ENCODE measurements at places on chromosomes 13 and 19. TPM values are rescaled to one million over a fixed set of nuclear protein-coding genes. Genes with fewer than 3 reads are reported as not detected.
A peak's percentile ranks its signal among the peaks of the same experiment; 100 is the strongest.

DNA sequence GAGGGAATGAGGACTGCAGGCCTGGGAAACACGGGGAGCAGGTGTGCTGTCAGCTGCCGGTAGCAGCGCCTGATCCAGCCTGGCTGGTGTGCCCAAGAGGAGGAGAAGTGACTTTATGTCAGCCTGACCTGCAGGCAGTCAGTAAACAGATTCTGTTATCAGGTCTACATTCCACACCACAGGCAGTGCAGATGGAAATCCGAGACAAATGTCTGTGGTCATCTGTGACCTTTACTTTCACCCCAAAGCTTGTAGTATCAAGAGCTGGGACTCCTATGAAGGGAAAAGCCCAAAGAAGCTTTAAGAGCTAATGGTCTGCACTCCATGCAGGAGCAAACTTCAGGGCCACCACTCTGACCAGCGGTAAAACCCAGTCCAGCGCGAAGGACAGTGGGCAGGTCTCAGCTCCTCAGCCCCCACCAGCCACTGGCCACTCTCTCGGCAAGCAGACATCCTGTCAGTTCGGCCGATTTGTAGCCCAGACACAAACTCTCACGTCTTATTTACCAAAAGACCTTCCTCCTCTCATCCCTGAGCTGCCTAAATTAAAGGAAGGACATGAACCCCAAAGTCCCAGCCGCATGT, 7.7 kb downstream of the EPS15L1 start:
- DNase-seq, result no peak

- peak; percentile 56 for DNase-seq
These were observed 141.0 kb downstream of the RAP2A start for GRCh38 chr13:97574926-97575325.

- DNase-seq, result no peak
These were observed 1516.4 kb downstream of the EFNB2 start for GRCh38 chr13:105019073-105019472.

GRCh38 chr13:52454459-52454819, 839 bp upstream of the CKAP2 start:
- DNase-seq, result no peak

DNA sequence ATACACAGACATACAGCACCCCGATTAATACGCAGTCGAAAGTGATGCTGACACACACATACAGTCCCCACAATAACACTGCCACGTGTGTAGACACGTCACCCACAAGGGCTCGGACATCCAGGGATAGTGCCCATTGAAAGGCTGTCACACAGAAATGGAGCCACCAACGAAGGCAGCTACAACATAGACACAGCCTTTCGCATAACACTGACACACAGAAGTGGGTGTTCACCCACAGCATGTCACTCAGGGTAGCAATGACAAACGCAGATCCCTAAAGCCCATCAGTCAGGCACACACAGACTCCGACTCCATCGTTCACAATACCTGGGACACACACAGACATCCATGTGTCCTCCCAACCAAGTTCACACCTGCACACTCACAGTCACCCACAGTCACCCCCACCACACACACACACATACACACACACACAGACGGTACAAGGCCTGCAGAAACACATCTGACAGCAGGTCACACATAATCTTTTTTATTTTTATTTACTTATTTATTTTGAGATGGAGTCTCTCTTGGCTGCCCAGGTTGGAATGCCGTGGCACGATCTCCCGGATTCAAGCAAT, 10.4 kb upstream of the NANOS3 start:
- DNase-seq, result no peak

GRCh38 chr19:17780781-17781180, 14.2 kb upstream of the B3GNT3 start:
- no peak for DNase-seq

GRCh38 chr19:34428549-34429285, 536 bp downstream of the UBA2 start:
- DNase-seq, result peak; percentile 8

- no peak for DNase-seq
These were observed 182.3 kb downstream of the MZT1 start for GRCh38 chr13:72545030-72545719.

- no peak for DNase-seq
These were observed 6.6 kb upstream of the SIGLEC12 start for GRCh38 chr19:51508059-51508733.

DNA sequence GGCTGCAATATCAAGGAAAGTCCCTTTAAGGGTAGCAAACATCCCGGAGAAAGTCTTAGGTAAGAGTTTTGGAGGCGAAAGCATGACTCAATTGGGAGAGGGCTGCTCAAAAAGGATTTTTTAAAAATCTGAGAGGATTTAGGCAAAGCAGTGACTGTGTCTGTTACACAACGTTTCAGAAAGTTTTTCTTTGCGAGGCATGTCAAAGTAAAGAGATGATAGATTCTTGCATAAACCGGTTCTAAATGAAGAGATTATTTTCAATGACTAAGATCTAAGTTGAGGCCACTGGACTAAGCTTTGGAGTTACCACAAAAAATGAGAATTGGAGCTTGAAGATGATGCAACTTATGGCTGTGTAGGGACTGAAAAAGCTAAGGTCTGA, 43.7 kb upstream of the ENOX1 start:
- no peak for DNase-seq

GRCh38 chr13:33388286-33388998, 102.9 kb upstream of the STARD13 start:
- no peak for DNase-seq

GRCh38 chr13:21310220-21310619, 133.8 kb downstream of the MRPL57 start:
- no peak for DNase-seq

DNA sequence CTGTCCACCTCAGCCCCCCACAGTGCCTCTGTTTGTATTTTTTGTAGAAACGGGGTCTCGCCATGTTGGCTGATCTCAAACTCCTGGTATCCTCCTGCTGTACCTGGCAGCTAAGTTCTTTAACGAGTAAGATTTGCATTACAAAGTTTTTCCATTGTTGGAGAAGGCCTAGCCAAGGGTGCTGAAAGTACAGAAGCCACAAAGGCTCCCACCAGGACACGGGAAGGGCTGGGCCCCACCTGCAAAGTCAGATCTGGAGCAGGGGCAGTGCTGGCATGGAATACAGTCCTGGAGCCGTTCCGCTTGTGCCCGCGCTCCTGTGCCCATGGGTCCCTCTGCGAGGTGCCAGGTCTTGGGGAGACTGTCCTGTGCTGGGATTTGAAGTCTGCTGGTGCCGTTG, 12.1 kb downstream of the FZR1 start:
- no peak for DNase-seq

GRCh38 chr19:3284759-3285646, 60.5 kb downstream of the CELF5 start:
- DNase-seq, result peak; percentile 48

The ZIC2 gene
- total RNA-seq, result 3.8 TPM

The DENND1C gene
- 1.5 TPM for total RNA-seq

The BICRA gene
- 24.1 TPM for total RNA-seq

The TBC1D4 gene
- 47.2 TPM for total RNA-seq

The CPAMD8 gene
- 4.8 TPM for total RNA-seq

The ZNF541 gene
- not detected for total RNA-seq

The KLK8 gene
- not detected for total RNA-seq

The CTXN1 gene
- total RNA-seq, result 18.3 TPM

The KCTD4 gene
- total RNA-seq, result not detected

Data from endothelial cell (in vitro differentiated cells).